Cardiac muscle cell (in vitro differentiated cells and primary cell): ENCODE measurements at places on chromosomes 12 and 14. TPM values are rescaled to one million over a fixed set of nuclear protein-coding genes. Genes with fewer than 3 reads are reported as not detected.

DNA sequence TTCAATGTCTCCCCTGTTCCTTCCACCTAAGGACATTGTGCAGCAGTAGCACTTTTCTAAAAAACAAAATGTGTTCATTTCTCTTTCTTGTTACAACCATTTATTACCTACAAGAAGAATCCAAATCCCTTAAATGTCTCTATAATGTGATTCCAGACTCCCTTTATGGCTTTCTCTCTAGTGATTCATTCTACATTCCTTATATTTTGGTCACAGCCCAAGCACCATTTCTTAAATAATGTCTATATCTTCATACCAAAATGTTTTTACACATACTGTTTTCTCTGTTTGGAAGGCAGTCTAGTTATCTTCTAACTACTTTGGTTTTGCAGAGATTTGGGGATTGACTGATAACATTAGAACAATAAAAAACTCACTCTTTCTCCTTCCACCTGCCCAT lies 1037.3 kb upstream of the FLRT2 start:
- no peak for DNase-seq

GRCh38 chr12:120479458-120479857 lies 9.9 kb upstream of the SRSF9 start:
- no peak for DNase-seq

DNA sequence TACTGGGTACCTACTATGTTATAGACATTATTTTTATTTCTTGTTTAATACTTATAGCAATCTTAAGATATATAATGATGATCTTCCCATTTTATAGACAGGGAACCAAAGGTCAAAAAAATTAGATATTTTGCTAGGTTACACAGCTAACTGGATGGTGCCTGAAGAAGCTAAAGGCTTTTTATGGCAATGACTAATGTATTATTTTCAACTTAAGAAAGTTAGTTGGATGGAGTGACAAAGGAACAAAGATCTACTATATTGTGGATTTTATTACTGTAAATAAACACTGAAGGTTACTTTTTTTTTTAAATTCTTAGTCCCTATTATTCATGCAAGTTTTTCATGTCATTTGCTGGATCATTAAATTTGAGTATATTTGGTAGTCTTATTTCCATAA lies 227.9 kb downstream of the GPHN start:
- no peak for DNase-seq

GRCh38 chr12:2356601-2357125 lies 303.9 kb downstream of the CACNA1C start:
- no peak for DNase-seq

DNA sequence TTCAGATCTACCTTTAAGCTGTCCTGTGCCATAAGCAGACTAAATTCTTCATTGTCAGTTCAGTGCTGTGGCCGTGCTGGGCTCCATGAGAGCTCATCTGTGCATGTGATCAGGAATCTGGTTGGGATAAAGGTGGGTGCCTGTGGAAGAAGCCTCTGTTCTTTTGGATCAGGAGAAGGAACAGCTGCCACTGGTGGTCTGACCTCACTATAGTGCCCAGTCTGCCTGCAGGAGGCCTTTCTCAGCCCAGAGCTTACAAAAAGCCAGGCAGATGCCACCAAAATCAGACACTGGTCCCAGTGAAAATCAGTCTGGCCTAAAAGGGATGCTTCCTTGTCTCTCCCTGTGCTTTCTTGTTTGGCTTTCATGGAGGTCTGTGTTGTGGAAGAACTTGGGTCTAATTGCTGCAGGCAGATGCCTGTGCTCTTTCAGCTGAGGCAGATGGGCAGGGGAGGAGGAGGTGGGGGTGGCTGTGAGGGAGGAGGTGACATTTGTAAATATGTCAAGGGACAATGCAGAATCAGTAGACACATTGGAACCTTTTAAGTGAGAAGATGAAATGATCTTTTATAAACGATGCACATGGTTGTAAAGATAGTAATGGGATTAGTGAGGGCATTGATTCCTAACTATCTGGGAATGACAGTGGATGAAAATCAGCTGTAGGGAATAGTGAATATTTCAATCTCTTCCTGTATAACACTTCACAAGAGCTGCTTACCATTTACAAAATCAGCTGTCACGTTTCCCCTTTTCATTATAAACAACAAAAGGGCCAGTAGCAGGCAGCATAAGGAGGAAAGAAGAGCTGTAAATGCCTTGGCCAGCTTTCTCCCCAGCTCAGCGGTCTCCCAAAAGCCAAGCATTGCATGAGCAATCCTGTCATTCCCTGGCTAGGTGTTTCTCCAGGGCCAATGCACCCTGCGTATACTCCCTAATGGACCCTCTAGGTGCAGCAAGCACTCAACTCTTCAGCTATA lies 44.6 kb downstream of the CACNA2D4 start:
- DNase-seq: no peak

DNA sequence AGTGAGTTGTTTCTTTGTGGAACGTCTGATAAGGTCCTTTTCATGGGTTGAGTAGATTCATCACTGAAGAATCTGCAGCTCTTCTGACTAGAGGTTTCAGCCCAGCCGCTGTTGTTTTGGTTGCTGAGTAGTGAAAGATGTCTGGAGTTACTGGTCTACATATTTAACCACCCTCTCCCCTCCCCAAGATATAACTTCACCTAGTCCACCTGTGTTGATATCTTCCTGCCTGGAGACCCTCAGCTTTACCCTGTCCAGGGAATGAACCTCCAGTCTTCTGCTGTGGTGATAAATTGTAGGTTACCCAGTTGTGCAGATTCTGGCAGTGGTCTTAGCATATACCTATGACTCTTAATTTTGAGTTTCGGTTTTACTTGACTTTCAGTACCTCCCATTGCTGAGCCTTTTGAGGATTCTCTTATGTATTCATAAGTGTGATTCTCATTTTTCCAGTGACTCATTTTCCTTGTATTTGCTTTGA lies 62.9 kb downstream of the CCDC91 start:
- no peak for DNase-seq

DNA sequence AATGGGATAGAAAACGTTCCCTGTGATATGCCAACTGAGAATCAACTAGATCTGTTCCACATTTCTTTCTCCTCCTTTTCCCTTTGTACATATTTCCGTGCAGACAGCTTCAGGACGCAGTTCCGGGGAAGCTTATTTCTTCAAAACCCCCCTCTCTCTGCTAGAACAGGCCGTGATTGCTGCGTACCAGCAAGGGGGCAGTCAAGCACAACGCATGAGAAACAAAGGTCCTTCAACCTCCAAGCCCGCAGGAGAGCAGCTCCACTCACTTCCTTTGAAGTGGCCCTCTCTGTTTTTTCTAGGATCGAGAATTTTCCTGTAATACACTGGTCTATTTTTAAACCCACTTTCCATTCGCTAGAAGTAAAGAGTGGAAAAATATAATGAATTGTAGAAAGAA lies 80.8 kb downstream of the ZNF664 start:
- peak; percentile 89 for DNase-seq

DNA sequence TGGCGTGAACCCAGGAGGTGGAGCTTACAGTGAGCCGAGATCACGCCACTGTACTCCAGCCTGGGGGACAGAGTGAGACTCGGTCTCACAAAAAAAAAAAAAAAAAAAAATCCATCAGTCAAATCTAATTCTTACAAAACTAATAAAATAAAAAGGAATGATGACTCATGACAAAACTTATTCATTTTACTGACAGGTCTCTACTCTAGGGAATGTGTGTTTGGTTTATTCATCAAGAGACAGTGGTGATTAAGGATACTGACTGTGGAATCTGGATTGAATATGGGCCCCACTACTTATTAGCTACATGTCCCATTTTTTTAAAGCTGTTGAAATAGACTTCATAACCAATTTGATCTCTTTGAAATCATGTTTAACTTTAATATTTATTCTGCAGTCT lies 29.3 kb upstream of the GAS2L3 start:
- no peak for DNase-seq

GRCh38 chr14:20424851-20425250 lies 11.1 kb downstream of the KLHL33 start:
- no peak for DNase-seq

- DNase-seq: no peak
Measured at GRCh38 chr12:80056845-80057244, 42.5 kb upstream of the OTOGL start.

DNA sequence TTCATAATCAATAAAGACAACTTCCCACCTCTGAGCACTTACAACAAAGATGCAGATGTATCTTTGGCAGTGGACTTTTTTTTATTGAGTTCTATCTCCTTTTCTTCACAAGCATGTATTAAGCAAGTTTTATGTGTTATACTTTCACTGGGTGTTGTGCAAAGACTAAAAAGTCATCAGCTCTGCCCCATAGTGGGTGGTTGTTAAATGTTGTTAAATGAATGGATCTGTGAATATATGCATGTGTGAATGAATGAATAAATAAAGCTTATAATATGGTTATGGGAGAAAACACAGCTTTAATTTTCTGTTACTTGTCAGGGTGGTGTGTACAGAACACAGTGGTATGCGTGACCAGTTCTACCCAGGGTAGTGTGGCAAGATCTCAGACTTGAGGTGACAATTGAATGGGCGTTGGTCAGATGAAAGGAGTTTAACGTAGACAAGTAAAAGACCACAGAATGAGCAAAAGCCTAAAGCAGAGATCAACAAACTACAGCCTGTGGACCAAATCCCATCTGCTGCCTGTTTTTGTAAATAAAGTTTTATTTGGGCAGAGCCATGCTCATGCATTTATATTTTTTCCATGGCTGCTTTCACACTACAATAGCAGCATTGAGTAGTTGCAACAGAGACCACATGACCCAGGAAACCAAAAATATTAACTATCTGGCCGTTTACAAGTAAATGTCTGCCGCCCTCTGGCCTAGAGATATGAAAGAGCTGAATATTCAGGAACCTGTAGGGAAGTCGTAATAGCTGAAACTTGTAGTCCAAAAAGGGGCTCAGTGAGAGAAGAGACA lies 207.4 kb upstream of the EEA1 start:
- DNase-seq: no peak

DNA sequence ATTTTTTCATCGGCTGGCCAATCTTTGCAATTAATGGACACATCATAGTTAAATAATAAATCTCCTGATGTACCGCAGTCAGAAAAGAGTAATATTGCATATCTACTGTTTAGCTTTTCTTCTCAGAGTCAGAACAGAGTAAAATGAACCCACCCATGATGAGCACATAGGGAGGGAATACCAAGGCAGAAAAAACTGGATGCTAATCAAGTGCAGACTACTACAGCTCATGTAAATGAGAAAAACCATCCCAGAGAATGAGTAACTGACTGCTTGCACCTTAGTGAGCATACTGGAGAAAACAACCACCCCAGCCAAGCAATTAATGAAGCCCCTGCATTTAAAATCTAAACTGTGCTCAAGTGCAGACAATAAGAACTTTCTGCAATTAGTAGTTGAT lies 483.7 kb downstream of the MDGA2 start:
- no peak for DNase-seq

GRCh38 chr12:77777274-77777673 lies 53.4 kb upstream of the NAV3 start:
- no peak for DNase-seq

DNA sequence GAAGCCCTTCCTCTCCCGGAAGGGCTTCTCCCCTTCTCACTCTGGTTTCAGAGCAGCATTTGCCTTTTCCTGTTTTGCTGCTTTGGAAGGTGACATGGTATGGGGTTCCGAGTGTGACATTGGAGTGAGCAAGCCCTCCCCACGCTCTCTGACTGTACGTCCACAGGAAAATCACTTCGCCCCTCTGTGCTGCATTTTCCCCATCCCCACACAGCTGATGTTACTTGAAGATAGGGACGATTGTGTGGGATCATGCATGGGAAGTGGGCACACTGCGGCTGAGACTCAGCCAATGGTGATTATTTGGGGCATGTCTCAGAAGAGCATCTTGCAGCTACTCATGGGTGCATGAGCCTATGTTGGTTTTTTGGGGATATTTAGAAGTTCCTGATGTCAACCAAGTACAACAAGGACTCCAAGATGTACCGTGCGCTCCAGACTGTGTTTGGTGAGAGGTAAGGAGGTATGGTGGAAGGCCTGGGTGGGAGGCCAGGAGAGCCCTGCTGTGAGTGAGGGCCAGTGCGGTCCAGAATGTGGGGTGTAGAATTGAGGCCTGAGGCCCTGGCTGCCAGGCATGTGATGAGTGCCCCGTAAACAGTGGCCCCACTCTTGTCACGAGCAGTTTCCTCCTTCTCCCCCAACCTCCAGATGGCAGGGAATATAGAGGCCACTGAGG lies 15.1 kb downstream of the CYP46A1 start:
- no peak for DNase-seq

- DNase-seq: no peak
Measured at GRCh38 chr12:42957561-42958290, 368.2 kb upstream of the PRICKLE1 start.

GRCh38 chr14:56708704-56709103 lies 101.6 kb downstream of the OTX2 start:
- no peak for DNase-seq

DNA sequence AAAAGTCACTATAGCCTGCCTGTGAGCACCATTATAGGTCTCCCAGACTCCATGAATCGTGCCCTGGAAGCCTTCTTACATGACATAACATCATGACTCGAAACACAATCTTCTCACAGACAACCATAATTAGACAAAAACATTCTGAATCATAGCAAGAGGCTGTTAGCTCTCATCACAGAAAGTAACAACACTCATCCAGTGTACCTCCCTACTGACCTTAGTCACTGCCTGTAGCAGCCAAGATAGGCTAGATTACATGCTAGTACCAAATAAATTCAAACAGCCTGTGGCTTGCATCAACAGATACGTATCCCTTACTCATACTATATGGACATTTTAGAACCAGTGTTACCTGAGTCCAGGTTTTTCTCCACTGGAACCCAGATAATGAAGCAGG lies 663.8 kb upstream of the FOXG1 start:
- DNase-seq: no peak

DNA sequence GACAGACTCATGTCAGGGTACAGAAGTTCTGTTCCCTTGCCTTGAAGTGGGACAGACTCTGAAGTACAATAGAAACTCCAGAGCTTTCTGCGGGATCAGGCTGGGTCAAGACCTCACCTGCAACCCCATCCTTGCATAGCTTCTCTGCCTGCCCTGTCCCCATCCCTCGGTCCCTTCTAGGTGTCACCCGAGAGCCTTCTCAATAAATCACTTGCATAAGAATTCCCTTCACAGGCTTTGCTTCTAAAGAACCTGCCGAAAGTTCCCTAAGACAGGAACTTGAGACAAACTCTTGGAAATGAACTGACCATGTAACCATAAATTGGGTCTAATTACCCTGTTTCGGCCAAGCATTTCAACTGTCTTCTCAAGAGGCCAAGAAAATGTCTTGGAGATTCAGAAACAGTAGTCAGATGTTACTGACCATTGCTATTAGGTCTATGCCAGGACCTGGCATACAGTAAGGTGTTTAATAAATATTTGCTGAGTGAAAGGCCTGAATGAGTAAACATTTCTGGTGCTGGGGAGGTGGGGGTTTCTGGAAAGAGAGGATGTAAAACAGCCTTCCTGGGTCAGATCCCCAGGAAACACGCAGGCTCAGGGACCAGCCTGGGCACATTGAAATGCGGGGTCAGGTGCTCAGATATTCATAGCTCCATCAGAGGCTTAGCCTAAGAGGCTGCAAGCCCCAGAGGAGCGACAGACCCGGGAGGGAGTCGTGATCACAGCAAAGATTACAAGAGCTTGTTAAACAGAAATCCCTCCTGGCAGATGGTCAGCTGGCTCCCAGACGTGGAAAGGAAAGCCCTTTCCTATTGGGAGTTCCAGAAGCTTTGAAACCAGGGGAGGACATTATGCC lies 226.2 kb upstream of the LHX5 start:
- DNase-seq: no peak

The MEG3 gene
- not detected in 2 replicates for total RNA-seq

The TPCN1 gene
- 11.1 and 24.2 TPM in 2 replicates for total RNA-seq

The PLCZ1 gene
- not detected in 2 replicates for total RNA-seq

The PCED1B gene
- 0.80 and 2.1 TPM in 2 replicates for total RNA-seq

The CEBPE gene
- total RNA-seq: not detected in 2 replicates
